ENCODE measurements at places on chromosomes 16 and 17.

DNA sequence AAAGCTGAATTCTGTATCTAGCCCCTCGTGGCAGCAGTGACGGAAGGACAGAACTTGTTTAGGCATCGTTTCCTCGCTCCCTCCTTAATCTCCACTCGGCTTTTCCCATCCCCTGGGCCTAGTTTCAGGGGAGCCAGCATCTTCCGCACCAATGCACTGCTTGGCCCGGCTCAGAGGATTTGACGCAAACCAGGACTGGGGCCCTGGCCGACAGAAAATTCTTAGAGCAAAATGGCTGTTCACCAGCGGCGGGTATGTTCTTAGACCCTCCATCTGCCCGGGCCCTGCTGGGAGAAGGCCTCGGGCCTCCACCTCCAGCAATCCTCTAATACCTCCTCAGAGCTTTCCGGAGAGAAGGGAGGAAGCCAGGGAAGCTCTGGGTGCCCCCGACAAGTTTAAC is 54.6 kb downstream of the TBC1D16 start:
- no peak for DNase-seq

DNA sequence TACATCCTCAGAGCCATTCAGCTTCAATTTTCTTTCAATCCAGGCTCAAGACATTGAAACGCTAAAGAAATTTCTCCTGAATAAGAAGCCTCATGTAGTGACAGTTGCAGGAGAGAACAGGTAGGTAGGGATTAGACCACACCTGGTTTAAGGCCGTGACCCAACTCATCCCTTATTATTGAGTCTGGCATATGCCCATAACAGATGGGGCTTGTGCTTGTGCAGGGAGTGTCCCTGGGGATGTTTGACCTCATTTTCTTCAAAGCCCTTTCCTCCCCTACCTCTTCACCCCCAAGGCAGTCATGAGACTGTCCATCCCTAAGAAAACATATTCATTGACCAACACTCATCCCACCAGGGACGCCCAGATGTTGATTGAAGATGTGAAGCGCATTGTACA is 24.3 kb downstream of the SUPT6H start:
- DNase-seq, result no peak

DNA sequence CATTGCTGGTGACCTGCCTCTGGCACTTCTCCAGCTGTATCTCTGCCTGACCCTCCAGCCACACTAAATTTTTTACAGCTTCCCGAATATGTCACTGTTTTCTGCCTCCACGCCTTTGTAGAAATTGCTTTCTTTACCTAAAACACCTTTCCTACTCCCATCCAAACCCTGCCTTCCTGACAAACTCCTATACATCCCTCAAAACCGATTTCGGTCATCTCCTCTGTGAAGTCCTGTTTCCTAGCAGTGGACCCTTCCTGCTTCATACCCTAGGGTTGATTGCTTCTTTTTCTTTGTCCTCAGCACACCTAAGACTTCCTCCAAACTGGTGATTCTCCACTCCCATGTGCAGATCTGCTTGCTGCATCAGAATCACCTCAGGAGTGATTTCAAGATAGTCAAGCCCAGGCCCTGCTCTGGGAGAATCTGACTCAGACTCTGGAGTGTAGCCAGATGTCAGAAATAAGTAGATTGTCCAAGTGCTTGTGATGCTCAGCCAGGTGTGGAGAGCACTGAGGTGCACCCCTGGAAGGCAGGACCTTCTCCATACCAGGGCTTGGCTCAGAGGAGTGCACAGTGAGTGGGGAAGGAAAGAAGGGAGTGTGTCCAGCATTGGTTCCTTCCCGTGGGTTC is 184.2 kb downstream of the COPRS start:
- no peak for DNase-seq

GRCh38 chr17:44865931-44866330 is 18.2 kb downstream of the HIGD1B start:
- no peak for DNase-seq

- DNase-seq, result no peak
Observed at GRCh38 chr16:87973717-87974116, 22.5 kb downstream of the BANP start.

DNA sequence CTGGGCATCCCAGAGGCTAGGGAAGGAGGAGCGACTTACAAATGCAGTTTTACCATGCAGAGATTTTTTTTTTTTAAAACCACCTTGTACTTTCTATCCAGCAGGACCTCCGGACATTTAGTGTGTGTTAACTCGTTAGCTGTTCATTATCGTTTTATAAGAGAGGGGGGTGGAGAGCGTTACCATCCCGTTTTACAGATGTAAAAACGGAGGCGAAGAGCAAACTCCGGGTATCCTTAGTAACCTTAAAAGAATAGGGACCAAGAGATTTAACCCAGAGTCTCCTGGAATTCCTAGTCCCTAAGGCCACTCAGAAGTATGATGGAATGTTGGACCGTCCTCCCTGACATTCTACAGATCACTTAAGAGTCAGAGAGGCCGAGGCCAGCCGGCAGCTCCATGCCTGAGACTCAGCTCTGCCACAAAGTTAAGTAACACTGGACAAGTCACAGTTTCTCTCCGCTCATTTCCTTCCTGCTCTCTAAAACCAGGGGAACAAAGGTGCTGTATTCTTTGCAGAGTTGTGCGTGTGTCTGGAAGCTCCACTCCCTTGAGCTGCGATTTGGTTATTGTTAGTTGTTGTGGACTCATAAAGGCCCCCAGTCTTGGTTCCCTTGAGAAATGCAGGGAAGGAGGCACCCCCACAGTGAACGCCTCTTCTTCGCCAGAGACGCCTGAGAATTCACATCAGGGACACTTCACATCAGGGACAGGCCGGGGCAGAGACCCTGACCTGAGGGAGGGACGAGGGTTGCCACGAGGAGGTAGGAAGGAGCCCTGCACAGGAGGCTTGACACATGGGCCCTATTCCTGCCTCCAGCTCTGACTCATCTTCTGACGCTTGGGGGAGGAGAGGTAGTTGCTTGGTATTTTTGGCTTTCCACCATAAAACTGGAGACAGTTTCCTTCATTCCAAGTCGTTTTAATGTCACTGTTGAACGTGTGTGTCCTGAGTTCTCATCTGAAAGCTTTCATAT is 1.2 kb downstream of the DUSP14 start:
- peak; percentile 5 for DNase-seq

- DNase-seq, result peak; percentile 51
Observed at GRCh38 chr17:49851387-49852291, 3.8 kb upstream of the TAC4 start.

DNA sequence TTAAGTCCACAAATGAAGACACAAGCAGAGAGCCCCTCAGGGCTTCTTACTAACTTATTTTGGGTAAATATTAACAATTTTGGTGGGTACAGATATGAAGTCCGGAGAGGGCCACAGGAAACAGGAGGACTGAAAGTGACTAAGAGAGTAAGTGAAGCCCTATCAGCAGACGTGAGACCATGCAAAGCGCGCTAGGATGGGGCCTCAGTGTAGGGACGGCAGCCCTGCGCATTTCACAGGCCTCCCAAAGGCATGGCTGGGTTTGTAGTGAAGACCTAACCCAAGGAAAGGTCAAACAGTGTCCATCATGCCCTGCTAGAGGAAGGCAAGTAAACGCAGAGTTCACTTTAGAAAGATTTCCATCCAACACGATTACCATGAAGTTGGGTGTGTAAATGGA is 60.0 kb upstream of the SREBF1 start:
- DNase-seq, result no peak

DNA sequence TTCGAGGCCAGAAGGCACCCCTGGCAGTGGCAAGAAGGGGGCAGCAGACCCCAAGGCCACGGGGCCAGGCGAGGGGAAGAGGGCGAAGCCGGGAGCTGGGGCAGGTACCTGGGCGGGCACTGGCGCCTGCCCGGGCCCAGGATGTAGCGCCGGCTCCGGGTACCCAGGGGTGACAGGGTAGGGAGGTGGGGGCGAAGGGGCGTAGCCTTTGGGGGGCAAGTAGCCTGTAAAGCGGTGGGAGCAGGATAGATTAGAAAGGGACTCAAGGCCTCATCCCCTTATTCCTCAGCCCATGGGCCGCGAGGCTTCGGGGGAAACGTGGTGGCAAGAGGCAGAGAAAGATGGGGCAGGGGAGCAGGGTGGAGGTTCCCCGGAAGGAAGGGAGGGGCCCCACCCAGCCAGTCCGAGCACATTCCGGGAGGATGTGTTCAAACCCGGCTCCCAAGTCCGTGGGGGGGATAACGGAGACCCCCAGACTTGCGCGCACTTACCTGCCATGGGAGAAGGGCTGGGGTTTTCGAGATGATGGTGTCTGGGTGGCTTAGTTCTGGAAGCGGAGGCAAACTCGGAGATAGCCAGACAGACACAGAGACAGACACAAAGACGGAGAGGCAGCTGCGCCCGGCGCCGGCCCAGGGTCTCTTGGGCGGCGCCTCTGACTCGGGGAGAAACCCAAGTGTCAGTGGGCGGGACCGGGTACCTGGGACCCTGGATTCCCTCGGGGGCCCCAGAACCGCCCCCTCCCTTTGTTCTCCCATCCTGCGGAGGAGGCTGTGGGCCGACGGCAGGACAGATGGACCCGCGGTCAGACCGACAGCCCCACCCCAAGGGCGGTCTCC is 493 bp downstream of the PLSCR3 start:
- DNase-seq, result peak; percentile 42

DNA sequence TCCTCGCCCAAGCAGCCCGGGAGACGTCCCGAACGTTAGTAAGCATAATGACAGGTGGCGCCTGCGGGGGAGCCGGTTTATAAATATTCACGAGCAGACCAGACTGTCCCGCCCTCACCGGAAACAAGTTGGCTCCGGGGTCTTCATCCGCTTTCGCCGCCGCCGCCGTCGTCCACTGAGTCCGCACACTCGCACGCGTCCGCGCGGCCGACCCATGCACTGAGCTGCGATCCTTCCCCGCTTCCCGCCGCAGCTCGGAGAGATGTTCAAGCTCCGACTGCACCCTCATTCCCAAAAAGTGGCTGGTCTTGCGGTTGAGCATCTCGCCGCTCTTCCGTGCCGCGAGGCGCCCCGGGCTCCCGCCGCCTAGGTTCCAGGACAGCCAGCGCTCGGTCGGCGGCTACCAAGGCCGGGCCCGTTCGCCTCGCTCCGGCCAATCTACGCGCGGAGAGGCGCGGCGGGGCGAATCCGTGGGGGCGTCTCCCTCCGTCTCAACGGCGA is 385 bp downstream of the CFAP119 start:
- peak; percentile 25 for DNase-seq

DNA sequence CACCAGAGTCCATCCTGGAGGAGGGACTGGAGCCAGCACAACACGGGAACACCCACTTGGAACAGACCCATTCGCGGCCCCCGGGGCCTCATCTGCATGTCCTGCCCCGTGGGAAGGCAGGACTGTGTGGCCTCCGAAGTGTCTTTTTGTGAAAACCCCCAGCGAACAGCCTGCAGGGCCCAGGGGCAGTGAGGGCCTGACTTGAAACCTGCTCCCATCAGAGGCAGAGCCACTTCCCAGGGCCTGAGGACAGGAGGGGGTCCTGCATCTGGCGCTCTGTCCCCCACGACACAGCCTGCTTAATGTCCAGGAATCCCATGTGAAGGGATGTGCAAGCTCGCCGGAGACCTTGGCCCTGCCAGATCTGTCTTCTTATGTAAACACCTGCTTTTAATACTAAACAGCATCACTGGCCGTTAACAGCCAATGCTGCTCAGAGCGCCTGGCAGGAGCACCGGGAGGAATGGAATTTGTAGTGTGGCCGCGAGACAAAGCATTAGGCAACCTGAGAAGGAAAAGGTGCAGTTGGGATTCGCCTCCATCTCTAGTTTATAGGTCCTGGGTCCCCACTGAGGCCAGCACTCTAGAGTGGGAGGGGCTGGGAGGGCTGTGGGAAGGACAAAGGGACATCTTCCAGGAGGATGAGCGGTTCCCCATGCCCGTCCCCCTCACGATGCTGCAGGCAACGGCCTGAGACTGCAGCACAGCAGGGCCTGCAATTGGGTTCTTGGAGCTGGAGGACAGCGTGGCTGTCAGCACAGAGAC is 9.6 kb upstream of the EVPL start:
- no peak for DNase-seq

DNA sequence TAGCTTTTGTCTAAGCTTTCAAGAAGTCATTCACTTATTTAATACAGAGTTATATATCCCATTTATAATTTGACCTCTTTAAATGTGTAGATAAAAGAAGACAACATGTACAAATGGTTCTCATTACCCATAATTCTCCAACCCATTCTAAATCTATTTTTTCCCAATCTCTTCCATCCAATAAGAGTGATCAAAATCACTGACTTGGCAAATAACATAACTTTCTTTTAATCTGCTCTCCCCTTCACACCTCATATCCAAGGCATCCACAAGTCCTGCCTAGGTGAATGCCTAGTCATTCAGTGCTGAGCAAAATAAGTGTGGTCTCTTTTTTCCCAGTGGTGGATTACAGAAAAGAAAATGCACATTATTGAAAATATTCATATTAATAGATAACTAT is 1231.1 kb downstream of the CDH11 start:
- no peak for DNase-seq

- no peak for DNase-seq
Observed at GRCh38 chr17:68706356-68706920, 105.3 kb upstream of the FAM20A start.

DNA sequence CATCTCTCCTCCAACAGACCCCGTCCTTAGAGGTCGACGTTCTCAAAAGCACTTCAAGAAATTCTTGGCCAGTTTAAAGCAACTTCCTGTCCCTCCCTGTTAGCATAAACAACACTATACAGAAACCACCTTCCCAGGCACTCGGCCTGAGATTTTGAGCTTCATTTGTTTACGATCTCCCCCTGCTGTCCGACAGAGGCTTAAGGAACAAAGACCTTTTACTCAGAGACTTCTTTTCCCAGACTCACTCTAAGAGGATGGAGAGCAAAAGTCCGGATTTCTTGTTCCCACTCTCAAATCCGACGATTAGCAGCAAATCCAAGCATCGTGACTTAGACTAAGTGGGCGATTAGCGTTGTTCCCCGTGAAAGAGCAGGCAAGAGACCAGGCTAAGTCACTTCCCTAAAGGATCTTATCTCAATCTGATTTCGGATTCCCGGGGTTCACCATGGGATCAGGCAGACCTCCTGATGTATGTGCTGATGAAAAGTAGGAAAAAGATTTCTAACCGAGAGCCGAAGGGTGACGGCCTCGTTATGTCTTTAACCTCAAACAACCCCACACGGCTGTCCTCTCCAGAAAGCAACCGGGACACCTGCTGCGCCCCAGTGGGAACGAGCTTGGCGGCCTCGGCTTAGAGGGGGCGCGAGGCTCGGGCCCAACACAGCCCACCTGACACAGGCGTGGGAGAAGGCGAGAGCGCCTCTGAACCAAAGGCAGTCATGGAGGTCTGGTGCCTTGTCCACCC is 598 bp downstream of the INPP5K start:
- peak; percentile 25 for DNase-seq

DNA sequence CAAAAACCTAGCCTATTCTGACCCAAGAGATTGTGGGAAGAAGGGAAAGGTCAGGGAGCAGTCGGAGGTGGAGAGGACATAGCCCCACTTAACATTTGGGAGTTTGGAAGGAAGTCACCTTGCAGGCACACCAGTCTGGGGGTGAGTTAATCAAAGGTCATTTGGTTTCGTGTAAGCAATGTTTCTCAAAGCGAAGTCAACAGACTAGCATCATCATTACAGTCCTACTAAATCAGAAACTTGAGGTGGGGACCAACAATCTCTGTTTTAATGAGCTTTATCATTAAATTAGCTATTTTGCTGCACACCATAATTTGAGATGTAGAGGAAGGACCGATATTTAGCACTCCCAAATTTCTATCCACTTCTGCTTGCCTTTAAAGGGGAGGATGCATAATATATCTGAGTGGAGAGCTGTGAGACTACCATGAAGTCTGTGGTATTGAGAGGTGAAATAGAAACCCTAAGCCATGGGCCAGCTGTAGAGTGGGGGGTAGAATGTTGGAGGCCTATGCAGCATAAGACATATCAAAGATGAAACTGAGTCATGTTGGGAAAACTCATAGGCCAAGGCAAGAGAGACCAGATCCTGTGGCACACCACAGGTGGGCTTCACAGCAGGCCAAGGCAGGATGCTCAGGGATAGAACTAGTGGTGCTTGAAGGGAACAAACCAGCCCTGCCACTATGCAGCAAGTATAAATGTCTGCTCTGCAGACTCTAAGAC is 141.7 kb upstream of the ANKFN1 start:
- DNase-seq, result no peak

All from stimulated activated CD4-positive, alpha-beta T cell treated with anti-CD3 and anti-CD28 coated beads, Interleukin-2, amount 100 ng/mL, for 4 hours (primary cell).